ENCODE measurements at places on chromosomes 3 and 15.

- peak; percentile 94 for DNase-seq
These were observed 783 bp downstream of the RNF168 start for GRCh38 chr3:196502775-196503195.

GRCh38 chr3:4416961-4417360, 50.1 kb downstream of the SUMF1 start:
- peak; percentile 96 for DNase-seq

- DNase-seq: peak; percentile 33
These were observed 7.6 kb downstream of the NR1D2 start for GRCh38 chr3:23952646-23953045.

DNA sequence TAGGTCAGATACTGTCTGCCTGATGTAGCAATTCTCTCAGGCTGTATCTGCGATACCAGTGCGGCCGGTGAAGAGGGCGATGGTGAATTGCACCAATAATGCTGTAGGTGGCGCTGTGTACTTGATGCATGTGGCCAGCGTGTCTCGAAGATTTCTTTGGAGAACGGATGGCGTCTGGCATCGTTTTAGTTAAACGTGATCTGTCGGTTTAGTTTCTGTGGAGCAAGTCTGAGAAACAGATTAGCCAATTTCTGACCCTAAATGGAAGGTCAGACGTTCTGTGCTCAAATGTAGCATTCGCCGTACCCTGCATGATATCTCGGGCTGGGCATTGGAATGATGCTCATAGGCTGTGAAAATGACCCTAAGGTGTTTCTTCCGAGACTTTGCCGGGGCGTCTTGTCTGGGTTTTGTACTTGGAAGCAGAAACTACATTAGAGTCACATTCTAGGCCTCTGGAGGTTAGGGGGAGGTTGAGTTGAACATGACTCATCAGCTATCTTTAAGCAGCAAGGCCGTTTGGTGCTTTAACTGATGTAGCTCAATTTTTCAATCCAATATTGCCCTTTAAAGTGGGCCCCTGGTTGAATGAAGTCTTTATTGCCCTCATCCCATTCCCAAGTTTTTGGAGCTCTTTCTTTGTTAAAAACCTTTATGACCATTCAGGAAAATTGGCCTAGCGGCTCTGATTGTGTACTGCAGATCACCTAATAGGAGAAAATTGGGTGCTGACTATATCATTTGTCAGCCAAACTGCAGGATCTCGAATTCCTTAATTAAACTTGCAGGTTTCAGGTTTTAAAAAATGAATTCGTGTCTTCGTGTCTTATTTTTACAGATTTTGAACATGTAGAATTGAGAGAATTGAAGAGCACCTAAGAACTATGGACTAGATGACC, 80.0 kb downstream of the SQOR start:
- peak; percentile 79 for DNase-seq

GRCh38 chr3:111311709-111312235, 230.2 kb upstream of the CD96 start:
- DNase-seq: no peak

DNA sequence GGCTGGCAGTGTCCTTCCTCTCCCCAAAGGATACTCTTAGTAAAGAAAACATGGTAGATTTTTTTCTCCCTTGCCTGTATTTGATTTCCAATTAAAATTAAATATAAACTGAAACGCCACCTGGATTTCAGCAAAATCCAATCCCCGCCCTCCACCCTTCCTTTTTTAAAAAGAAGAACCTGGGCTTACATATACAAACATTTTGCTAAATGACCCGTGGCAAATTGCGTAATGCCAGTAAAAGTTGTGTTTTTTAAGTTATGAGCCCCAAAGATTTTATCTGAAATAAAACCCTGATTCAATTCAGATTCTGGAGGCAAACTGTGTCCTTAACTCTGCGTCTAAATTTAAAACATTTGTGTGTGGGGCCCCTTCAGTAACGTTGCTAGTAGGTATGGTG, 403.0 kb downstream of the FOXP1 start:
- no peak for DNase-seq

All from fibroblast of mammary gland (primary cell).